Activated CD8-positive, alpha-beta T cell treated with anti-CD3 and anti-CD28 coated beads for 36 hours (primary cell): ENCODE measurements at places on chromosomes 13 and 19. TPM values are rescaled to one million over a fixed set of nuclear protein-coding genes. Genes with fewer than 3 reads are reported as not detected.

GRCh38 chr19:46111376-46111775 lies 13.1 kb downstream of the IGFL3 start:
- DNase-seq, result no peak
- H3K36me3 ChIP-seq, result no peaks in the 10 kb centered on the region
- no peak overlapping the region for H3K27ac ChIP-seq
- H3K27me3 ChIP-seq, result peaks cover 43% of the 10 kb centered on the region

- H3K27me3 ChIP-seq, result no peaks in the 10 kb centered on the region
- peaks cover 23% of the 10 kb centered on the region for H3K36me3 ChIP-seq
- DNase-seq, result no peak
- H3K27ac ChIP-seq, result peak overlapping the region; percentile 98
- peak overlapping the region; percentile 93 for H3K4me3 ChIP-seq
- peaks cover 33% of the 10 kb centered on the region for H3K4me1 ChIP-seq
These were observed 774 bp upstream of the PPP2R1A start for GRCh38 chr19:52188822-52189734.

ARHGAP35 gene
- total RNA-seq, result 16.4 TPM

KCNN1 gene
- total RNA-seq, result 0.25 TPM

DNA sequence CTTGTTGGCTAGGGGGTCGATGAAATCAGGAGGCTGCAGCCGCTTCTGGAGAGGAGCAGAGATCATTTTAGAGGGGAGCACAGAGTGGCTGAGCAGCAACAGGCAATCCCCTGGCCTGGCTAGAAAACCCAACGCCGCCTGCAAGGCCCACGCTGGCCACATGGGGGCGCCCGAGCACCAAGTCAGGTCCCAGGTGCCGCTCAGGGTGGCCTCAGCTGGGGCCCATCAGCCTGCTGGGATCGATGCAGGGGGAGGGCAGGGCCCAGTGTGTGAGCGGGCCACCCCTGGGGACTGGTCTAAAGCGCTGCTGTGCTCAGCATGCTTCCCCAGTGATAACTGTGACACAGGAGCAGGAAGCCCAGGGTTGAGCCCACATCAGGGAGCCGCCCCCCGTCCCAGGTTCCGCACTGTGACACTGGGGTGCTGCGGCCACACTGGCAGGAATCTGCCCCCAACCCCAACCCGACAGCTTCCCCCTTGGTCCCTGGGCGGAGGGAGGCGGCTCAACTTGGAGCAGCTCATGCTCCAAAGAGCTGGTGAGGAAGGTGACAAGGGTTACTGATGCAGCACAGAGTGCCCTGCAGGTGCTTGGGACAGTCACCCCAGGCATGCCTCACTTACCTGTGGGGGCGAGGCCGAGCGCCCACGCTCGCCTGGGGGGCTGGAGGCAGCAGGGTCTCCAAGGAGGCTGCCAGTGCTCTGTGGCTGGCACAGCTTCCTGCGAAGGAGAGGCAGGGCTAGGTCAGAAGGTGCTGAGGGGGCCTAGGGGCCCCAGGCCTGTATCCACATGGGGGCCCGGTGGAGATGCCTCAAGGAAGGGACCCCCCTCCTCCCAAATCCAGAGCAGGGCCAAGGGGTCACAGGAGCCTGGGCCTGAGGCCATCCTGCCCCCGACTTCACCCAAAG lies 13.3 kb upstream of the ISYNA1 start:
- peaks cover 9% of the 10 kb centered on the region for H3K36me3 ChIP-seq

GRCh38 chr13:86429756-86430155 lies 630.5 kb upstream of the SLITRK6 start:
- H3K27me3 ChIP-seq, result no peaks in the 10 kb centered on the region
- no peaks in the 10 kb centered on the region for H3K36me3 ChIP-seq
- no peaks in the 10 kb centered on the region for H3K4me1 ChIP-seq
- H3K4me3 ChIP-seq, result no peak overlapping the region

DNA sequence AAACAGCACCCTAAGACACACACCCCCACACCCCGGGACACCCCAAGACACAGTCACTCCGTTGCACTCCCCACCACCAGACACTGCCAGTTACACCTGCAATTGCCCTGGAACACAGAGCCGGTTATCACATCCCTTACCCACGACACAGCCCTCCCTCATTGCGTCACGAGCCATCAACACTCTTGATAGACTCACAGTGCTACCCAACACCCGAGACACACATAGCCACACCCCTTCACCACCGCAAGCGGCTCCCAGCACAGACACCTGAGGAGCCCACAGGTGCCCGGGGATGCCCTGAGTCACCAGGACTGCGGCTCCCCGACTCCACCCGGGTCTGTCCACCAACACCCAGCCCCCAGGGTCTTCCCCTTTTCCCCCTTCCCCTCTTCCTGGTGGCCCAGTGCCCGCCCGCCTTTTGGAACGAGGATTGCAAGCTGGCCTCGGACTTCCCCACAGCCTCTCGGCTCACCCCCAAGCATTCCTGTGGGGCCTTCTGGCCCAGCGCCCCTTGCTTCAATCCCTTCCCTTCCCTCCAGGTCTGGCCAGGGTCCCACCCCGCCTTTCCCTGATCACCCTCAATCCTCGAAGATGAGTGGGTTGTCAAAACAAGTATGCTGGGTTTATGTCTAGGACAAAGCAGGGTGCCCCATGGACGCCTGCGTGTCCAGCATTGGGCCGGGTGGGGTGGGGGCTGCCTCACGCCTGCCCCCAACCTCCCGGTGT lies 1.7 kb upstream of the PTGER1 start:
- H3K4me1 ChIP-seq, result peaks cover 35% of the 10 kb centered on the region
- peaks cover 15% of the 10 kb centered on the region for H3K27me3 ChIP-seq
- peak overlapping the region; percentile 41 for H3K27ac ChIP-seq
- no peak overlapping the region for H3K4me3 ChIP-seq
- DNase-seq, result peak; percentile 49
- H3K36me3 ChIP-seq, result no peaks in the 10 kb centered on the region

- H3K36me3 ChIP-seq, result no peaks in the 10 kb centered on the region
- H3K27me3 ChIP-seq, result peaks cover 2% of the 10 kb centered on the region
- DNase-seq, result no peak
These were observed 19.8 kb upstream of the POU2F2 start for GRCh38 chr19:42151782-42152684.

DNA sequence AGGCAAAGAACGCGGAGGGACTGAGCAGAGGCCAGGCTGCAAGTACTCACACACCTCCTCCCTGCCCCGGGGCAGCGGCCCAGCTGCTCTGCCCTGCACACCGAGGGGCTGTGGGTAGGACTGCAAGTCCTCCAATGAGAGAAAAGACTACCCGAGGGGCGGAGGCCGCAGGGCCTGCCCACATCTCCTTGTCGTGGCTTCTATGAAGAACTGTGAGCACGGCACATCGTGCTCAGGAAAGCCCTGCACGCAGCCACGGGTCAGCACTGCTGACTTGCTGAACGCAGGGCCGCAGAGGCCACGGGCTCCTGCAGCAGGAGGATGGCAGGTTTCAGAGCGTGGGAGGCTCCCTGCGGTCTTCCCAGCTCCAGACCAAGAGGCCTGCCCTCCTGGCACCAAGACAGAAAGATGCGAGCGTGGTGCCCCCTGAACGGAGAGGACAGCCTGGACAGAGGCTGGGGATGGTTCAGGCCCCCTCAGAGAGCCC lies 37.4 kb downstream of the CEBPG start:
- no peaks in the 10 kb centered on the region for H3K27me3 ChIP-seq
- H3K27ac ChIP-seq, result no peak overlapping the region
- H3K4me3 ChIP-seq, result no peak overlapping the region
- H3K4me1 ChIP-seq, result peaks cover 2% of the 10 kb centered on the region
- no peaks in the 10 kb centered on the region for H3K36me3 ChIP-seq
- DNase-seq, result no peak

DNA sequence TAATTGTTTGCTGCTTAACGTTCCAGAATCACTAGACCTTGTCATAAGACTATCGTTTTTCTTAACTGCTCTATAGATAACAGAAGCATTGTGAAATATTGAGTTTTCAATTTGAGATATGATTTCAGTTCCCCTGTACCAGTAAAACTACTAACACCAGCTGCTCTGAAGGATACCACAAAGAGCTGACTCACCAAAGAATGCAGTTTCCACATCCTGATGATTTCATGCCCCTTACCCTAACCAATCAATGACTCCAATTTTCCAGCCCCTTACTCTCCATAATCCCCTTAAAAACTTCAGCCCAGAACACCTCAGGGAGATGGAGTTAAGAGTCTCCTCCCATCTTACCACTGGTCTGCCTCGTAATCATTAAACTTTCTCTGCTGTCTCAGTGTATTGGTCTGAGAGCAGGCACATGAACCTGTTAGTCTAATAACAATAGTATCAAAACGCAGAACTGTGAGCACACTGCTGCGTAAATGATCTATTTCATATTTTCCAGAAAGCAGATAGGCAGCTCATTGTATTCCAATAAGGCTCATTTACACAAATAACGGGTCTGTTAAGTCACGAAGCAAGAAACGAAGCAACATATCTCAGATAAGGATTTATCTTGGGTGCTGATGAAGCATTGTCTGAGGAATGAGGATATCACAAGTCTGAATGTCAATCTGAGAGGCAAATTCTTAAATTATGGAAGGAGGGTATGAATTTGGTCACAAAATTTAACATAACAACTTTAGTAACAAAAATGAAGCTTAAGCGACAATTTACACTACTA lies 14.1 kb upstream of the CCNA1 start:
- no peak for DNase-seq
- no peak overlapping the region for H3K4me3 ChIP-seq
- H3K27me3 ChIP-seq, result peaks cover 45% of the 10 kb centered on the region

COL4A2 gene
- not detected for total RNA-seq

DNA sequence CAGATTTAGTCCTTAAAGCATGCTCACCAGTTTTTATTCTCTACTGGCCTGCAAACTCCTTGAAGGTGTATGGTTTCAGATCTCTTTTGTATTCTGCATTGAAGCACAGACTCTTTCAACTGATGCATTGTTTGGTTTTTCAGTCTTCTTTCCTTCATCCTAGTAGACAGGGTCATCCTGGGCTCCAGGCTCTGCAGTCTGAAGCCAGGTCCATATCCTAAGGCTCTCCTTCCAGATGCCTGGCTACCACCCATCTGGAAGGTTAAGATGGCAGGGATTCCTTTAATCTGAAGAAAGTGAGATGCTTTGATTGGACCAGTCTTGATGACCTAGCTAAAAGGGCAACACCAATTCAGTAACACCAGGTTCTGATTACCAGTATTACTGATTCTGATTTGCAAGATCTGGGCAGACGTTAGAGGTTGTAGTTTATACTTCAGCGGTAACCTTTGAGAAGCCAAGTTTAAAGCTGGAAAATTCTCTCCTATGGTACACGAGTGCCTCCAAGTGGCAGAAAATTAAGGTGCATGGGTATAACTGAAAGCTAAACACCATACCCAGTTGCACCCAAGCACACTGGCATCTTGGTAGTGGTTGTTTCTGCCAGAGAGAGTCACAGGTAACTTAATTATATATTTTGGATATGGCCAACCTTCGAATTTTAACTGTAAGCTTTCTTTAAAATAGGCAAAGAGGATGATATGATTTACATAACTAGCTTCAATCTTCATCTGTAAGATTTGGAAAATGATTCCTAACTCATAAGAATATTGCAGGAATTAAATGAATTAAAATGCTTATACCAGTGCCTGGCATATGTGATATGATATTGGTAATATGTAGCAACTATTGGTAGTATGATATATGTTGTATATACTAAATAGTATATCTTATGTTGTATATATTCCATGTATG lies 1651.9 kb upstream of the MIR17HG start:
- H3K4me1 ChIP-seq, result no peaks in the 10 kb centered on the region
- peak; percentile 10 for DNase-seq
- no peak overlapping the region for H3K27ac ChIP-seq

KRI1 gene
- 50.0 TPM for total RNA-seq

SLAIN1 gene
- total RNA-seq, result 26.5 TPM

ZNF865 gene
- 11.7 TPM for total RNA-seq

FFAR2 gene
- total RNA-seq, result not detected

IZUMO2 gene
- total RNA-seq, result not detected

DNA sequence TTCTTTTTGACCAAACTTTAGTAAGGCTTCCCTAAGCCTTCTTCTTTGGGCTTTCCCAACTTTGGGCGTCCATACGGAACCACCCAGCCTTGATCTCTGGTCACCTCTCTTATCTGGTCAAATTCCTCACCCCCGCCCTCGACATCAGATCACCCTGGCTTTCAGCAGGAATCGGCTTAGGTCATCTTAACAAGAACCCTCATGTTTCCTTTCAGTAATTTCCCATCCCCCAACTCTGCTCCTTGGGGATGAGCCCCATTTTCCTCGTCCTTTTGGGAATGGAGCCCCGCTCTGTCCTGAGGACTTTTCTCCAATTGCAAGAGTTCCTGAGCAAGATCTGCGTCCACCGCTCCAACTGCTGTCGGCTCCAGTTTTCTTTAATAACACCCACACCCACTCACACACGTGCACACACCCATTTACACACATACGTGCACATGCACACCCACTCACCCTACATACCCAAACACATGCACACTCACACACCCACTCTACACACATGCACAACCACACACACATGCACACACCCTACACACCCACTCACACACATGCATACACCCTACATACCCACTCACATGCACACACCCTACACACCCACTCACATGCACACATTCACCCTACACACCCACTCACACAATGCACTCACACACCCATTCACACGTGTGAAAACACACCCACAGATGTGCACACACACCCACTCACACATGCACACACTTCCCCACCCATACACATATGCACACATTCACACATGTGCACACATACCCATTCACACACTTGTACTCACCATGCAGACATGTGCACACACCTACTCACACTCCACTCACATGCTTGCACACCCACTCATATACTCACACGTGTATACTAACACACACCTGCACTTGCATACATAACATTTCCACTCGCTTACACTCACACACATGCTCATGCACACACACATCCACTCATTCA lies 87.0 kb upstream of the TM9SF2 start:
- H3K4me3 ChIP-seq, result no peak overlapping the region
- peak; percentile 20 for DNase-seq
- peaks cover 8% of the 10 kb centered on the region for H3K36me3 ChIP-seq

BRCA2 gene
- total RNA-seq, result 27.2 TPM

DNA sequence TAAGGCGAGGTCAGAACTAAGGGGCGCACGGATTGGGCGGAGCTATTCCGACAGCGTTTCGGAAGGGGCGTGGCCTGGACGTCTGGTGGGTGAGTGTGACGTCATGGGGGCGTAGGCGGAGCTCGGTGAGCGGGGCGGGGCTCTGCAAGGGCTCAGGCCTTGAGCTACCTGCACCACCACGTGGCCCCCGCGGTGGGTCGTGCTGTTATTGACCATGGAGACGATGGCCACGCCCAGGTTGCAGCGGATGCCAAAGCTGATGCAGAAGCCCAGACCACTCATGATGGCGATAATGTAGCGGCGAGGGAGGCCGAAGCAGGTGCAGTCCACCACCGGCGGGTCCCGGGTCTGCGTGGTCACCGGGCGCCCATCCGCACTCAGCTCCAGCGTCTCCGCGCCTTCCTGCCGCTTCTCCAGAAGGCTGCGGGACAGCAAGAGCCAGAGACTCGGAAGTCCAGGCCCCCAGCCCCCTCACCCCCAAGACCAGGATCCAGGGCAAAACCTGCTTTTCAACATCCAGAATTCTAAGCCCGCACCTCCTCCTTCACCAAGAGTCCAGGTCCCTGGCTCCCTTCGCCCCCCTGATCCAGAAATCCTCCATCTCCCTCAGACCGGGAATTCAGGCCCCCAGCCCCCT lies 4.8 kb downstream of the SLC17A7 start:
- DNase-seq, result peak; percentile 91
- no peak overlapping the region for H3K4me3 ChIP-seq
- H3K4me1 ChIP-seq, result peaks cover 23% of the 10 kb centered on the region
- H3K27me3 ChIP-seq, result peaks cover 87% of the 10 kb centered on the region
- no peak overlapping the region for H3K27ac ChIP-seq

MRPL4 gene
- total RNA-seq, result 151 TPM

GRCh38 chr13:77002590-77003190 lies 10.8 kb downstream of the CLN5 start:
- peaks cover 41% of the 10 kb centered on the region for H3K36me3 ChIP-seq
- peaks cover 34% of the 10 kb centered on the region for H3K4me1 ChIP-seq
- H3K4me3 ChIP-seq, result no peak overlapping the region
